PC-3 (cell line): ENCODE measurements at places on chromosomes 2 and 18. TPM values are rescaled to one million over a fixed set of nuclear protein-coding genes. Genes with fewer than 3 reads are reported as not detected.

COL5A2 gene
- total RNA-seq = 56.2 and 60.1 TPM in 2 replicates

DSG4 gene
- 0.04 TPM in 1 of 2 replicates, not detected in the other for total RNA-seq

REG1B gene
- total RNA-seq = not detected in 2 replicates

GPR17 gene
- 0.92 and 1.0 TPM in 2 replicates for total RNA-seq

MOGAT1 gene
- total RNA-seq = not detected in 2 replicates

CRACDL gene
- 0.40 TPM in 1 of 2 replicates, not detected in the other for total RNA-seq

BOLL gene
- total RNA-seq = not detected in 2 replicates

CIB4 gene
- not detected in 2 replicates for total RNA-seq

POMC gene
- total RNA-seq = not detected in 2 replicates

ANKRD30B gene
- total RNA-seq = 0.35 and 0.51 TPM in 2 replicates

SRD5A2 gene
- total RNA-seq = 0.07 TPM in 1 of 2 replicates, not detected in the other

HOXD3 gene
- 3.0 and 4.4 TPM in 2 replicates for total RNA-seq

MPHOSPH10 gene
- 26.4 and 28.0 TPM in 2 replicates for total RNA-seq

FOXI3 gene
- total RNA-seq = not detected in 2 replicates

DPP4 gene
- 14.8 and 23.3 TPM in 2 replicates for total RNA-seq

GRCh38 chr2:36965206-36965605 is 1.1 kb downstream of the STRN start:
- no peaks in the 10 kb centered on the region for H3K36me3 ChIP-seq
- peaks cover 37% of the 10 kb centered on the region for H3K4me1 ChIP-seq
- no peak overlapping the region for H3K27ac ChIP-seq
- no peaks in the 10 kb centered on the region for H3K27me3 ChIP-seq
- no peak for DNase-seq

DNA sequence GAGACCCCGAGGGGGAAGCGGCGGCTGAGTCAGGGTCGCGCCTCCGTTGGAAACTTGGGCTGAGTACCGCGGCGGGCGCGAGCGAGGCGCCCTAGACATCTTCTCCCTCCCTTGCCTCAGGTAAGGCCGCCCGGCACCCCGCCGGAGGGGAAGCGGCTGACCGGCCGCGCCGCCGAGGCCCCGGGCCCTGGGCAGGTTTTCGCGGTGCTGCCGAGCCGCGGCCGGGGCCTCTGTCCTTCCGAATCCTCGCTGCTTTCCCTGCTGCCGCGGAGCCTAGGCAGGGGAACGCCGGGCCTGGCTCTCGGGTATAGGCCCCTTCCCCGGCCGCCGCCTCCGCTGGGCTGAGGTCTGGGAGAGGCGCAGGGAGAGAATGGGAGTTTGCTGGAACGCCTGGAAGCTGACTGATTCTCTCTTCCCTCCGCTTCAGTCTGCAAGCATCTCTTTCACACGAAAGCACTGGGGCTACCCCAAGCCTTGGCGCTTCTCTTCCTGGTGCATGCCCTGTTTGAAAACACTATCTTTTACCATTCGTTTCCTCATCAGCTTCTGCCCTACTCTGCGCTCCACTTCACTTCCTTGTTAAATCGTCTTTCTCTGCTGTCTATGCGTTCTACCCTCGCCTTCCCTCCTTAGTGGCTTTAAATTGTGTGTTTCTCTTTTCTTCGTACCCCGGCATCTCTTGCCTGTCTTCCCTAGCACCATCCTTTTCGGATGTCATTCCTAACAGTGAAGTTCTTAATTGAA is 652 bp downstream of the PPM1B start:
- no peaks in the 10 kb centered on the region for H3K36me3 ChIP-seq
- no peaks in the 10 kb centered on the region for H3K27me3 ChIP-seq
- H3K4me3 ChIP-seq = peak overlapping the region; percentile 95
- DNase-seq = peak; percentile 38
- peaks cover 20% of the 10 kb centered on the region for H3K4me1 ChIP-seq

GRCh38 chr18:49973592-49973991 is 160.3 kb upstream of the ACAA2 start:
- H3K4me1 ChIP-seq = no peaks in the 10 kb centered on the region
- H3K36me3 ChIP-seq = no peaks in the 10 kb centered on the region
- H3K27me3 ChIP-seq = no peaks in the 10 kb centered on the region
- no peak for DNase-seq
- H3K27ac ChIP-seq = no peak overlapping the region
- H3K4me3 ChIP-seq = no peak overlapping the region

DNA sequence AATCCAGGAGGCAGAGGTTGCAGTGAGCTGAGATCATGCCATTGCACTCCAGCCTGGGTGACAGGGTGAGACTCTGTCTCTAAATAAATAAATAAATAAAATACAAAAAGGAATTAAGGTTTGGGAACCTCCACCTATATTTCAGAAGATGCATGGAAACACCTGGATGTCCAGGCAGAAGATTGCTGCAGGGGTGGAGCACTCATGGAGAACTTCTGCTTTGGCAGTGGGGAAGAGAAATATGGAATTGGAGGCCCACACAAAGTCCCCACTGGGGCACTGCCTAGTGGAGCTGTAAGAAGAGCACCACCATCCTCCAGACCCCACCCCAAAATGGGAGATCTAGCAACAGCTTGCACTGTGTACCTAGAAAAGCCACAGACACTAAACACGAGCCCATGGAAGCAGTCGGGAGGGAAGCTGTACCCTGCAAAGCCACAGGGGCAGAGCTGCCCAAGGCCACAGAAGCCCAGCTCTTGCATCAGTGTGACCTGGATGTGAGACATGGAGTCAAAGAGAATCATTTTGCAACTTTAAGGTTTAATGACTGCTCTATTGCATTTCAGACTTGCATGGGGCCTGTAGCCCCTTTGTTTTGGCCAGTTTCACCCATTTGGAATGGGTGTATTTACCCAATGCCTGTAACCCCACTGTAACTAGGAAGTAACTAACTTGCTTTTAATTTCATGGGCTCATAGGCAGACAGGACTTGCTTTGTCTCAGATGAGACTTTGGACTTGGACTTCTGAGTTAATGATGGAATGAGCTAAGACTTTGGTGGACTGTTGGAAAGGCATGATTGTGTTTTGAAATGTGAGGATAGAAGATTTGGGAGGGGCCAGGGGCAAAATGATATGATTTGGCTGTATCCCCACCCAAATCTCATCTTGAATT is 265.3 kb downstream of the ZEB2 start:
- H3K4me1 ChIP-seq = no peaks in the 10 kb centered on the region
- no peak for DNase-seq
- H3K27me3 ChIP-seq = no peaks in the 10 kb centered on the region
- H3K27ac ChIP-seq = no peak overlapping the region
- no peak overlapping the region for H3K4me3 ChIP-seq

DNA sequence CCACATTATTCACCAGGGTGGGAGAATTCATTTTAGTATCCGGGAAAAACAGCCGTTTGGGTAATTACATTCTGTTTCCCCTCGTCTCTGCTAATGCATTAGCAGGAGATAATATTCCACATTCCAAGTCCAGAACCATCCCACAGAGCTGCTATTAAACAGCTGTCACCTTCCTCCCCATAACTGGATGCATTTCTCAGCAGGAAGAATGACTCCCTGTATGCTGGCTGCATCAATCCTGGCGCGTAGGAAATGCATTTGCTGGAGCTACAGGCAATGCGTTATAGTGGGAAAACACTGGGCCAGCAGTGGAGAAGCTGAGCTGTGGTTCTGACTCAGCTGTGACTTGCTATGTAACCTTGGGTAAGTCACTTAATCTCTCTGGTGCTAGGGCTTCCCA is 246.0 kb downstream of the CLIP4 start:
- no peak overlapping the region for H3K4me3 ChIP-seq
- no peaks in the 10 kb centered on the region for H3K27me3 ChIP-seq
- H3K36me3 ChIP-seq = no peaks in the 10 kb centered on the region
- DNase-seq = peak; percentile 51

DNA sequence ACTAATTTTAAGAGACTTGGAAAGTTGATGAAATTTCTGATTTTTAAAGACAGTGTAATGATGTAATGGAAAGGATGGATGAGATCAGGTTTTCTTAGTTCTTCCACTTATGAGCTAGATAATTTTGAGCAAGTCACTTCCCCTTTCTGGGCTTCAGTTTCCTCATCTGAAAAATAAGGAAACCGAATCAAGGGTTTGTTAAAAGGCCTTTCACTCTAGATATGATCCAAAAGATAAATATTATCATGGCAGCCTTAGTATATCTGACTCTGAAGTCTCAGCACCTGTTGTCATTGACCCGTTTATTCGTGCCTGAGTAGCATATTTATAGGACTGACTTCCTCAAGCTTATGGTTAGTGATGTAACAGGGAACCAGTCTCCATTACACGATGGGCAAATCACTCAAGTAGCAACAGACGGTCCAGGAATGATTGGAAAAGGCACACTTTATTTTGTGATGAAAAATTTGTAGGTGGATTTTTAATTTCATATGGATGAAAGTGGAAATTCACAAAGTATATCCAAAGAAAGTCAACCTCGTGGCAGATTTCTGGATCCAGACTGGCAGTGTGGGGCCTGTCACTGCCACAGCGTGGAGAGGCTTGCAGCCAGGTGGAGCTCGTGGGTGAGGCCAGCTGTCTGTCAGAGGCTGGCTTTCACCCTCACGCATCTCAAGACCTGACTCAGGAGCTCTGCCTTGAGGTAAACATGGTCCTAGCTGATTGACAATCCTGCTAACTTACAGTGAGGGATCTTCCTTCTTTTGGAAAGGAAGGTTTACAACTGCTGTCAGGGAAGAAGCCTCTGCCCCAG is 137.9 kb upstream of the CXCR4 start:
- peaks cover 34% of the 10 kb centered on the region for H3K27me3 ChIP-seq
- H3K4me1 ChIP-seq = no peaks in the 10 kb centered on the region
- DNase-seq = no peak

- no peak overlapping the region for H3K27ac ChIP-seq
- H3K36me3 ChIP-seq = no peaks in the 10 kb centered on the region
- H3K4me1 ChIP-seq = peaks cover 14% of the 10 kb centered on the region
- H3K27me3 ChIP-seq = no peaks in the 10 kb centered on the region
- H3K4me3 ChIP-seq = no peak overlapping the region
Observed at GRCh38 chr2:67251741-67252140, 145.4 kb upstream of the ETAA1 start.

GRCh38 chr2:50343150-50343830 is 688.6 kb downstream of the NRXN1 start:
- H3K27me3 ChIP-seq = peaks cover 24% of the 10 kb centered on the region
- no peak overlapping the region for H3K27ac ChIP-seq
- no peak overlapping the region for H3K4me3 ChIP-seq
- no peak for DNase-seq

DNA sequence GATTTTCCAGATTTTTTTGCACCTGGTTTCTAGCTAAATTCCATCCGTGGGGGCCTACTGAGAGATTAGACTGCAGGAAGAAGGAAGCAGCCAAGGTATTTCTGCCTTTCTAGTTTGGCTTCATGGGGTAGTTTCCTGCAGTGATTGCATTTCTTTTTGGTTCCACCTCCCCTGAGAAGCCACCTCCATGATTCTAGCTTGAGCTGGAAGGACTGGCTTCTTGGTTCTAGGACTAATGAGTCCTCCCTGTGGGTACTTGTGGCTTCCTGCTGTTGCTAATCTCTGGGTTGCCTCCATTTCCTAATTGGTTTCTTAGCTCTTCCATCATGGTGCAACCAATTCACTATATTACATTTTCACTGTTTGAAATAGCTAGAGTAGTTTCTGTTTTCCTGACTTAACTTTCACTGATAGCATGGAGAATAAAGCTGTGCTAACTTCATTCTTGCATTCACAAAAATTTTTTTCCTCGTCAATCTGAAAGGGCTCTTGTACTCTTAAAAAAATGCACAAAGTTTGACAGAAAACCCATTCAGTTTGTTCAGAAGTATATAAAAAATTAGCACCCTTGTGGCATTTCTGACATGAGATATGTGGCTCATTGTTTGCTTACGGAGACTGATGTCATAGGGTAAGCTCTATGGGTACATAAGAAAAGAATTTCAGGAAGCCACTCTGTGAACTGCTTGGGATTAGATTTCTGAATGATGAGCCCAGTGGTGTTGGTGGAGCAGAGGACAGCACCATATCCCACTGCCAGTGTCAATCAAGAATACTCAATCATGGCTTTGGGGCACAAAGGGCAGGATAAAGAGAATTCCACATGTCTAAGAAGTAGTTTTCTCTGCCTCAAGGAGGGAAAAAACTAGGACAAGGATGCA is 242.8 kb upstream of the RBMS1 start:
- no peaks in the 10 kb centered on the region for H3K36me3 ChIP-seq
- H3K27me3 ChIP-seq = no peaks in the 10 kb centered on the region
- H3K27ac ChIP-seq = peak overlapping the region; percentile 40
- peaks cover 15% of the 10 kb centered on the region for H3K4me1 ChIP-seq
- peak; percentile 78 for DNase-seq
- no peak overlapping the region for H3K4me3 ChIP-seq

GRCh38 chr18:55878224-55878623 is 290.2 kb upstream of the TCF4 start:
- H3K4me1 ChIP-seq = no peaks in the 10 kb centered on the region
- H3K27me3 ChIP-seq = no peaks in the 10 kb centered on the region

DNA sequence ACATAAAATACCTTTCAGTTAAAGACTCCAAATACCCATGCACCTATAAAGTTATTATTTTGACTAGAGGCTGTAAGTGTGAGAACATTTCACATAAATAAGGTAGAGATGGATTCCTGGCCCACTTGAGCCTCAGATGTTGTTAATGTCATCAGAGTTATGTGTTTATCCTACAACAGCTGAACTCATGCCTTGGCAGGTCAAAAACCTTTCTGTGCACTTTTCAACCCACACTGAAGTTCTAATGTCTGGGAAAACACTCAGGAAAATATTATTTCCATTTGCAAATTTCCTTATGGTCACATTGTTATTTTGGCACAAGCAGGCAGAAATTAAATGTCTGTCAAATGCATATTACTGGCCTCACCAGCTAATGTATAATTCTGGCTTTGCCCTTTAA is 209.2 kb downstream of the LNPK start:
- no peak overlapping the region for H3K27ac ChIP-seq
- peaks cover 11% of the 10 kb centered on the region; the same call in 1 of the 2 replicates for H3K27me3 ChIP-seq
- no peaks in the 10 kb centered on the region for H3K36me3 ChIP-seq
- H3K4me3 ChIP-seq = no peak overlapping the region
- H3K4me1 ChIP-seq = no peaks in the 10 kb centered on the region

DNA sequence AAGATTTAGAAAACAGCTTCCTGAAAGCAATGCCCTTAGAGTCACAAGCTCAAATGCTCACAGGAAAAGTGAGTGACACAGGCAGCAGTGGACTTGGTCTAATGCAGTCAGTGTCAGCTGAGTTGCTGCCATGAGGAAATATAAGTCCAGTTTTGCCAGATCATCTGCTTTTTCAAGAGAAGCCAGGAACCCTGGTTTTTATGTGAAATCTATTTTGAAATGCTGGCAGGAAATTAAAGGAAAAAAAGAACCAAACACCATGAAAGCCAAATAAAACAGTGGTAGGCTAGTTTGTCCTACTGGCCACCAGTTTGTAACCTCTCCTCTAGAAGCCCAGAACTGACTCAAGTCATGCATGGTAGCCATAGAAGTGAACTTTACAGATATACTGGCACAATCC is 109.2 kb downstream of the THADA start:
- peak; percentile 29 for DNase-seq
- no peak overlapping the region for H3K4me3 ChIP-seq
- no peak overlapping the region for H3K27ac ChIP-seq
- H3K4me1 ChIP-seq = peaks cover 37% of the 10 kb centered on the region

DNA sequence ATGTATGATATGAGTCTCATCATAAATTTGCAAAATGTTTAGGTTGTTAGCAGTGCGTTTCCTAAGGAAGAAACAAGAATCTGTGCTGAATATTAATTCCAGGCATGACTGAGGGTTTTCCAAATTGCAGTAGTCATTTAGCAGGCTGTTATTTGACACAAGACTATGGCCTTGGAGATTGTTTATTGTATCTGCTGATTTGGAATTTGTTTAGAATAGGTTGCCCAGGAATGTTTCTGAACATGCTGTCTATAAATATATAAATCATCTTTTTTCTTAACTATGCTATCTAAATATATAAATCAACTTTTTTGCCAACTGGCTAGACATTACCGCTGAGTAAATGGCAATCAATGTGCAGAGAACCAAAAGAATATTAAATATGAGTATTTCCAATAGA is 90.9 kb downstream of the DOK6 start:
- H3K4me1 ChIP-seq = no peaks in the 10 kb centered on the region
- no peak for DNase-seq
- no peaks in the 10 kb centered on the region for H3K27me3 ChIP-seq
- no peak overlapping the region for H3K4me3 ChIP-seq
- H3K27ac ChIP-seq = no peak overlapping the region
- H3K36me3 ChIP-seq = no peaks in the 10 kb centered on the region
